Hematopoietic multipotent progenitor cell treated with erythropoietin and hydrocortisone succinate and interleukin-3 and kit ligand, for 6 days (in vitro differentiated cells): ENCODE measurements at places on chromosomes 11 and 22.

DNA sequence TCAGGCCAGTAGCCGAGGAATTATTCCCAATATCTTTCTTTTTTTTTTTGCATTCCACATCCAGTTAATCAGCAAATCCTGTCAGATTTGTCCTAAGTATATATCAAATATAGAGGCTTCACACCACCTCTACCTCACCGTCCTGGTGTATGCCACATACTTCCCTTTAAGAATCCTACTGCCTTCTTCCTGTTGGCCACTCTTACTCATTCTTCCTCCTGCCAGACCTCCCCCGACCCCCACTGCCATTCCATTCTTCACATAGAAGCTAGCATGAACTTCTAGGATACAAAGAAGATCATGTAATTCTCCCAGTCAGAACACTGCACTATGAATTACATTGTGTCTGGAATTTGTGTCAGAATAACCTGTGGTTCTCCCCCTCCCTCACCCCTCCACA is 89.5 kb downstream of the TRIM44 start:
- no peak for DNase-seq

DNA sequence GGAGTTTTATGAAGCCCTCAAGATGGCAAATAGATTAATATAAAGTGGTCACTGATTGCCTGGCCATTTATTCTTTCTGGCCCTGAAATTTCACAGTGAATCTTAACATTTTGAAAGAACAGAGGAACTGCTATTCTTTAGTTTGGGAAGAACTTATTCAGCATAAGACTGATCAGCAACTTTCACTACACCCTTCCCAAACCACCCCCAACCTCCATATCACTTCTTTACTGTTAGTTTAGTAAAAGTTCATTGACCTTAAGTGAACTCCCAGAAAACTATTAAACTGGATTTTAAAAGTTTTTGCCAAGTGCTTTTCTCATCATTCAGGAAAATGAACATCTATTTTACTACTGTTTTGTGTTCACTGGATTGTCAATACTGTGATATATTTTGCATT is 77.4 kb downstream of the NARS2 start:
- DNase-seq: no peak

DNA sequence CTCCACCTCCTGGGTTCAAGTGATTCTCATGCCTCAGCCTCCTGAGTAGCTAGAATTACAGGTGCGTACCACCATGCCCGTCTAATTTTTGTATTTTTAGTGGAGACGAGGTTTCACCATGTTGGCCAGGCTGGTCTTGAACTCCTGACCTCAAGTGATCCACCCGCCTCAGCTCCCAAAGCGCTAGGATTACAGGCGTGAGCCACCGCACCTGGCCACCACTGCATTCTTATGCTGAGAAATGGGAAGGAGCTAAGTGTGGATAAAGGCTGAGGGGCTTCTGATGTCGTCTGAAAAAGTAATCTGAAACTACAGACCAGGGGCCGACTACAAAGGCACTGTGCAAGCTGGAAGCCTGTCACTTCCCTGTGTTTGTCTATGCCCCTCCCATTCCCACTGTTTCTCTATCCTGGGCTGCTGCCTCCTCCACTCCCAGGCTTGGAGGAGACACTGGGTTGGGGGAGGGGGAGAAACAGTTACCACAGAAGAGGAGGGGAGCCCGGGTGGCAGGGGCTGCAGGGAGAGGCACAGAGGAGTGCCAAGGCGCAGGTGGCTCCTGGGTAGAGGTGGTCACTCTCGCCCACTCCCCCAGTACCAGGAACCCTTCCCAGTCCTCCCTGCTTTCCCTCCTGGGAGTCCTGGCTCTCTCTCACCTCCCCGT is 2.9 kb upstream of the MTA2 start:
- DNase-seq: no peak

GRCh38 chr22:46551321-46551720 is 13.9 kb upstream of the CELSR1 start:
- DNase-seq: no peak

DNA sequence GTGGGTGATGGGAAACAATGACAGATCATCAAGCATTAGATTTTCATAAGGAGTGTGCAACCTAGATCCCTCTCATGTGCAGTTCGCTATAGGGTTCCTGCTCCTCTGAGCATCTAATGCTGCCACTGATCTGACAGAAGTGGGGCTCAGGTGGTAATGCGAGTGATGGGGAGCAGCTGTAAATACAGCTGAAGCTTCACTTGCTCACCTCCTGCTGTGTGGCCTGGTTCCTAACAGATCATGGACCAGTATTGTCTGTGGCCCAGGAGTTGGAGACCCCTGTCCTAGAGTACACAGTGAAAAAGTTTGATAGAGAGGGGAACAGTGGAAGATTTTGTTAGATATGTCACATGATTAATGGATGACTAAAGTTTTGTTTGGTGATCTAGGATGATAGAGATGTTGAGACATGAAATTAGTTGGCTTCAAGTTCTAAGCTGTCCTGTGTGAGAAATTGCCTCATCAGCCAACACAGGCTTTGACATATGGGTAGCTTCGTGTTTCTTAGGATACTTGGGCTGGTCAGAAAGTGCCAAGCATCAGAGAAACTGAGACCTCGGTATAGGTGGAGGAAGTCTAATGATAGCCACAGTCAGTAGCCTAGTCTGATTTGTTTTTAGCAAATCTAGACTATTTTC is 47.4 kb downstream of the ARHGEF12 start:
- DNase-seq: no peak

DNA sequence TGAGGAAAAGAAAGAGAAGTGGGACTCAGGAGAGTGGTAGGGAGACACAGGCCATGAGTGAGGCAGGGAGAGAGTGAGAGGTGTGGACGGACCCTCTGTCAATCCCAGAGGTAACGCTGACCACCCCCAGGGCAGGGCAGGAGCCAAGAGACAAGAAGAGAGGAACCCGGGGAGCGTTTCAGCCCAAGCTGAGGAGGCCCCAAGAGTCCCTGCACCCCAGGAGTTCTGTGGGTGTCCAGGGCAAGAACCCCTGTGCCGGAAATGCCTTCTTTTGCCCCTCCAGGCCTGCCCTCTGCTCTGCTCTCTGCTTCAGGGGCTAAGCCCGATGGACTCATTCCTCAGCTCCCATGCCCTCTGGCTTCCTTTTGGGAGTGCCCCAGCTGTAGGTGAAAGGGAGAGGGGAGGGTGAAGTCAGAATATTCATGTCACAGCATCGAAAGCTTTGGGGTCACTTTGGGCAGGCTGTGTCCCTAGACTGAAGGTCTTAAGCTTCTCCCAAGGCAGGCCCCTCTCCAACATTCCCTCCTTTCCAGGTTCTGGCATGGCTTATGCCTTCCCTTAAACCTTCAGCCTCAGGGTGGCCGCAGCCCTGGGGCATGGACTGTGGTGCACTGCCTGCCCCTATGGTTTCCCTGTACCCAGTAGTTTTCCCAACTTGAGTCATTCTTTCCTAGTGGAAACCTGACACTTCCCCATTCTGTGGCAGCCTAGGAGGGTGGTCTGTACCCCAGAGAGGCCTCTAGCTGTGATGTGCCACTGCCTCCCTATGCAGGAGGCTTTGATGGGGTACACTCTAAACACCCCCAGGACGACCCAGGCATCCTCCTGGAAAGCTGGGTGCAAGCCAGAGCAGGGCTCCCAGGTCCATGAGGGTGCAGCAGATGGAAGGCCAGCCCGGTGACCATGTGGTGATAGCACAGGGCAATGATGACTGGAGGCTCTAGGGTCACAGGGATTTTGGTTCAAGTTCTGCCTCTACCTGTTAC is 27.1 kb downstream of the MYEOV start:
- no peak for DNase-seq

GRCh38 chr11:130427581-130428315 is 661 bp downstream of the ADAMTS8 start:
- DNase-seq: peak; percentile 26

- DNase-seq: no peak
These were observed 13.3 kb upstream of the SERPINH1 start for GRCh38 chr11:75548595-75549272.

- no peak for DNase-seq
These were observed 68.4 kb upstream of the CYP2D6 start for GRCh38 chr22:42199025-42199424.

GRCh38 chr11:46504817-46505613 is 88.8 kb downstream of the AMBRA1 start:
- DNase-seq: no peak

GRCh38 chr11:102757823-102758549 is 22.4 kb downstream of the MMP10 start:
- DNase-seq: peak; percentile 29

GRCh38 chr11:581752-582151 is 5.5 kb downstream of the PHRF1 start:
- no peak for DNase-seq

DNA sequence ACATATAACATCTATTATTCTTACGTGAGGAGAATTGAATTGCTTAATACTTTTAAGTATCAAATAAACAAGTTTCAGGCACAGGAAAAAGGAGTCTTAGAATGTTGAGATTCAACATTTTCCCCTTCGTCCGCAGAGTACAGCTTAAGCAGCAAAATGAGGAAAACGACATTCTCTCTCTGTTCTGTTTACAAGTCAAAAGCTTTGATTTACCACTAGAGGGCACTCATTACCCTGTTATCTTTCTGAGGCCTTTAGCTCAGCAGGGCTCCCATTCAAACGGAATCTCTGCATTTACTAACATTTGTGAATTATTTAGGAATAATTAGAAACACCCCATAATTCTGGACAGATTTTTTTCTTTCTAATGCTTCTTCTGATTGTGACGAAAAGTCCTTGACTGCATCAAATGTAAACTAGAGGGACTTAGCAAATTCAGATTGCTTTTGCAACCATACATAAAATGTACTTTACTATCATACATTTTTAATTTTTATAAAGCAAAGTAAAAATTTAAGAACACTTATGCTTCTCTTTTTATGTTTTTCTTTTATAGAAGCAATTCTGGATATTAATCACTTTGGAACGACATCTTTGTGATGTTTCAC is 75.0 kb downstream of the JRKL start:
- DNase-seq: peak; percentile 91

DNA sequence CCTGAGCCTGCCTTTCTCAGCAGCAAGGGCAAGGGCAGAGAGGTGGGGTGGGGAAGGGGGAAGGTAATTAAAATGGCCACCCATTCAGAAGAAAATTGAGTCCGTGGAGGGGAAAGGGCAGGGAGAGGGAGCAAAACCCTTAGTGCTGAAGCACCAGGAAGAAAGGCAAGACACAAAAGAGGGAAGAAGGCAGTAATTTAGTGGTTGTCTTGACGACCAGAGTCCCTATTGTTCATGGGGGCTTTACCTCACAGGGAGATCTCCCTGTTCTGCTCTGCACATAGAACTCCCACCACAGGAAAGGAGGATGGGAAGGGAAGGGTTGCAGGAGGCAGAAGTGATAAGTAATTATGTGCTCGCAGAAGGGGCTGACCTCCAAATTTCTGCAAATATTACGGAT is 23.4 kb downstream of the SNX19 start:
- DNase-seq: no peak

- peak; percentile 59 for DNase-seq
These were observed 112.2 kb downstream of the SBF2 start for GRCh38 chr11:10181811-10182210.

DNA sequence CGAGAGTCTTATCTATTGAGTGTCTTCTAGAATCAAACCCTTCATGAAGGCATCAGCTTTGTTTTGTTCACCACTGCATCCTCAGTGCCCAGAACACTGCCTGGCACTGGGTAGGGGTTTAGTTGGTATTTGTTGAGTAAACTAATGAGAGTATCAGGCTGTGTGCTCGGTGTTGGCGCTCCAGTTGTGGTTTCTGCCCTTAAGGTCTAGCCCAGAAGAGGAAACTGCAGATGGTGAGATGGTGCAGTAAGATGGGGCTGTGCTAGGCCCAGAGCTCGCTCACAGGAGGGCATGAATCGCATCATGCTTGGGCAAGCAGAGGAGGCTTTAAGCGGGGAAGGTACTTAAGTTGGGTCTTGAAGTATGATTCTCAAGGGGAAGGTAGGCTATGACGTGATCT is 97.2 kb downstream of the FBXO7 start:
- peak; percentile 77 for DNase-seq

DNA sequence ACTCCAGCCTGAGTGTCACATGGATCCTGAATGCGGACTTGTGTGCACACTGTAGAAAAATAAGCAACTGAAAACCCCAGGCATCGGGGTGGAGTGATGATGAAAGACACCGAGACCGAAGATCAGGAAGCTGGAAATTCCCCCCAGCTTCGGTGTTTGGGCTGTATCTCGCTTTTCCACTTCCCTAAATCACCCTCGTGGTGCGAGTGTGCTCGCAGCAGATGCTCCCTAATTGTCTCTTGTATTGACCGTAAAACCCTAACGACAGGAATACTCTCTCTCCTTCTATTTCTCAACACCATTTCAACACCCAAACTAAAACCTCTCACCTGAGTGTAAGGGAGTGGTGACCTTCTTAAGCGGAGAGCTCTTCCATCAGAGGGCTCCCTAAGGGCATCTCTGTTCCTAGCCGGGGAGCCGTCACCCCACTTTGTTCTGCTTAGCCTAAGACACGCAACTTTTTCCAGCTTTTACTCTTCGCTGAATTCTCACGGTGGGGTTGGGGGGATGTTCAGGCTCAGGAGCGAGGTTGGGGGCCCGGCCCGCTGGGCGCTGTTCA is 635 bp upstream of the GRK3 start:
- peak; percentile 47 for DNase-seq

- DNase-seq: peak; percentile 76
These were observed 27.8 kb upstream of the ROBO3 start for GRCh38 chr11:124837491-124837856.

DNA sequence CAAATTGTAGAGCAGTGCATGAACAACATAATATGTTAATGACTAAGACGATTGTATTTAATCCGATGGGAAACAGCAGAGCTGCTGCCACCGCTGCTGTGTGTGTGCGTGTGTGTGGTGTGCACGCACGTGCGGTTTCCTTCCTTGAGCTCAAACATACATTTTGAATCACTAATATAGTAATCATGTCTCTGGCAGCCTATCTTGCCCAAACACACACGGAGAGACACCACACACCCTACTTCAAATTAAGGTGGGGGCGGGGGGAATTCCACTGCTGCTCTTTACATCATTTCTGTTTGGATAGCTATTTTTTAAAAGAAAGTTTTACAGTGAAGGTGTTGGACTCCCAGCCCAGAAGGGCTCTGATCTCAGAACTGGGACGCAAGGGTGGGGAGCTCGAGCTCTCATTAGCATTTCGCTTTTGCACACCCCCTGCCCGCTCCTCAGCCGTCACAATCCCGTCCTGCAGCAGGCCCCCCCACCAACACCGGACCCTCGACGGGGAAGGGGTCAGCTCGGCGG is 651 bp upstream of the FAM83F start:
- peak; percentile 96 for DNase-seq

GRCh38 chr11:119758291-119758690 is 29.3 kb upstream of the NECTIN1 start:
- DNase-seq: no peak

GRCh38 chr11:28547321-28547741 is 439.1 kb downstream of the METTL15 start:
- no peak for DNase-seq
